ENCODE measurements at places on chromosomes 13 and 19. TPM values are rescaled to one million over a fixed set of nuclear protein-coding genes. Genes with fewer than 3 reads are reported as not detected.

Gene TRPM4
- total RNA-seq: 7.5 TPM

GRCh38 chr19:35165200-35166058 lies 10.9 kb downstream of the FXYD5 start:
- DNase-seq: no peak

DNA sequence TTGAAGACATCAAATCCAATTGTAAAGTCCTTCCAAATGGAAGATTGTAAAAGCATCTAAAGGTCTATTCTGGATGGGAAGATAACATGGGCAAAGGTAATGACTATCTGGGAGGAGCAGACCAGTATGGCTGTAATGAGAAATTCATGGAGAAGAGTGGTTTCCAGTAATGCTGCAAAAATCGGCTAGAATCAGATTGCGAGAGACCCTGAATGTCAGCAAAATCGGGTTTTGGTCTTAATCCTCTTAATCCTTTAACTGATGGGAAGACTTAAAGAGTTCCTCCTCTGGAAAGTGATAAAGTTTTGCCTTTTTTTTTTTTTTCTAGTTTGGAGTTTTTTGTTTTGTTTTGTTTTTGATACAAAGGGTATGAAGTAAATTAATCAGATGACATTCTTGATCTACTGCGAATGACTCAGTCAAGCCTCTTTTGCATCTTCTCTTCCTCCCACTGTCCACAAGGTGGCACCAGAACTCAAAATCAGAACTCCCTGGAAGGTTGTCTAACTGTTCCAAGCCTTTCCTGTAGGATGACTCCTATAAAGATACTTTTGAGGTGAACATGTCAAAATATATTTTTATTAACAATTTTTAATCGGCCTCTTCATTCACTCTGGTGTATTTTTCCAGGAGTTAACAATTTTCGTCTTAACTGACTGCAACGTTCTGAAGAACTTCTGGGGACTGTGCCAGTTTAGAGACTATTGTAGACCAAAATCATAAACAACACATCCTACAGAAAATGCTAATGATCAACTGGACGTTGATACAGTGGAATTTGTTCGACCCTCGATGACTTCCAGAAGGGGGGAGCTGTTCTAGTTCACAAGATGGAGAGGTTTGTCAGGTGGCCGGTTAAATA lies 213.3 kb upstream of the MIR17HG start:
- DNase-seq: peak; percentile 61

Gene ANKRD24
- total RNA-seq: 0.42 TPM

DNA sequence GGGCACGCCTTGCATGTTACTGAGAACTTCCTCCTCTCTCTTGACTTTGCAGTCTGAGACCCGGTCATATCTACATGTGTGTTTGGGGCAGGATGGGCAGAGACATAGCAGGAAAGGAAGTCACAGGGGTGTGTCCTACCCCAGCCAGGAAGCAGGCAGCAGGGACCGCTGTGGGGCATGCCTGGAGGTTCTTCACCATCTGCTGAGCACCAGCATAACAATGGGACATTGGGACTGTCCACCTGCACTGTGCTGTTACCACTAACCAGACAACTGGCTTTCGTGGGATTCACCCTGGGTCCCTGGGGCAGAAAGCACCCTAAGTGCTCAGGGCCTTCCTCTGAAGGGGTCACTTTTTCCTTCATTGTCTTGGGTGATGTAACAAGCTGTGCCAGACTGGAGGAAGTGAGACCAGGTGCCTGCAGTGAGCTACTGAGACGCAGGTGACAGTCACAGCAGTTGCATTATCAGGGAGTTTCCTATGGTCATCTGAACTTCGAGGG lies 2.6 kb upstream of the HAUS5 start:
- DNase-seq: no peak

Measured in HT1080 (cell line).